ELF-1 (cell line): ENCODE measurements at places on chromosomes 13 and 19.

DNA sequence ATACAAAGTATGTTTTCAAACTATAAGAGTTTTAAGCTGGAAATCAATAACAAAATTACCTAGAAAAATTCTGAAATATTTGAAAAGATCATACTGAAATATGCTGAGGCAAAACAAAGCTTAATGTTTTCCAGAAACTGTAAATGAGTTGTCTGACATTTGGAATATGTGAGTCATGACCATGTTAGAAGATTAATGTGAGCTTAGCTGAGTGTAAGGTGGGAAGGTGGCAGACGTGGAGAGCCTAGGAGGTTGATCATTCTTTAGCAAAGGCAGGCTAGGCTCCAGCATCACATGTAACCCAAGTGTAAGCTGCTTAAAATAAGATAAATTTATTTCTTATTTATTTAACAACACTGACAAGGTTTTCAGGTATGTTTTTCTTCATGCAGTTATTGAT is 2086.1 kb upstream of the PCDH20 start:
- no peak for DNase-seq

GRCh38 chr19:3570606-3571011 is 2.1 kb upstream of the HMG20B start:
- DNase-seq = no peak

GRCh38 chr13:60026286-60026685 is 137.4 kb downstream of the DIAPH3 start:
- no peak for DNase-seq

DNA sequence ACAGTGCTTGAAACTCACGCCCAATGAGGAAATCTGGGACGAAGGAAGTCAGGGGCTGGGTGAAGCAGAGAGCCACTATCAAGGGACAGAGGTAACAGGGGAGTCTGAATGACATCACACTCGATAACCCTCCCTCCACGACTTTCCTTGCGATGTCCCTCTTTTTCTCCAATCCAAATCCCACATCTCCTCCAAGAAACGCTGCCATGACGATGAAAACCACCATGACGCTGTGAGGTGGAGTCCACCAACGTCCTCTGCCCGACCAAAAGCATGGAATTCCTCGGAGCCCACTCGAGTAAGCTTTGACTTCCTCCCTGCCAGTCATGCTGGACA is 967 bp downstream of the REXO1 start:
- no peak for DNase-seq

DNA sequence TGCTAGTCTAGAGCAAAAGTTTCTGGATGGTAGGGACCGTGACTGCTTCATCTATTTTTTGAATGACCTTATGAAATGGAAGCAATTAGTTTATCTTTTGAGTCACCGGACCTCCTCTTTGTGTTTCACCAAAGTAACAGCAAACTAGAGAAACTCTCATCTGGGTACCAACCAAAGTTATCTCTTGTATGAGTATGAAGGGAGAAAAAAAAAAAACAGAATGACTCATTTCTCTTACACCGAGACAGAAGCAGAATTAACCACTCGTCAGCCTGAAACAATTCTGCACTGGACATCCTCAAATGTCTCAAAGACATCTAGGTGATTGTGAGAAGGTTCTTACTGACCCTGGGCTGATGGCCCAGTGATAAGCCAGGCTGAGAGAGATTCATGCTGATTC is 18.3 kb downstream of the ZNF100 start:
- DNase-seq = no peak

- no peak for DNase-seq
Measured at GRCh38 chr19:7078008-7078407, 8.5 kb downstream of the ZNF557 start.
